ENCODE measurements at places on chromosomes 11 and 22.

- no peak for DNase-seq
Observed at GRCh38 chr11:44595964-44596381, 30.5 kb downstream of the CD82 start.

DNA sequence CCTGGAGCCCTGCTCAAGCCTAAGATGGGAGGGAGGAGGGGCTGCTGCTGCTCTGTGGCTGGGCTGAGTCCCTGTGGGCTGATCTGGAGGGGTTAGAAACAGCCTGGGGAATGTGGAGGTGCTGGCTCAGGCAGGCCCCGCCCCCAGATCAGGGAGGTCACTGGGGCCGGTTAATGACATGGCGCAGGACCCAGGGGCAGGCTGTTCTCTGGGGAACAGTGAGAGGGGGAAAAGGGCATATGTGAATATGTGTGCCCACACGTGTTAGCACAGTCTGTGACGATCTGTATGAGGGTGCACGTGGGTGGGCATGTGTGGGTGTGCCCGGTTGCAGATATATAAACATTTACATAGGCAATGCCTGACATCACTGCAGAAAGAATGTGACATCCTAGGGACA, 143.5 kb downstream of the MIAT start:
- DNase-seq: no peak

GRCh38 chr11:18726040-18726439, at the start of gene IGSF22:
Gene IGSF22 (minus strand): TSS chr11:18726188. CDS start chr11:18724236, 1,952 bp downstream.
- DNase-seq: no peak

DNA sequence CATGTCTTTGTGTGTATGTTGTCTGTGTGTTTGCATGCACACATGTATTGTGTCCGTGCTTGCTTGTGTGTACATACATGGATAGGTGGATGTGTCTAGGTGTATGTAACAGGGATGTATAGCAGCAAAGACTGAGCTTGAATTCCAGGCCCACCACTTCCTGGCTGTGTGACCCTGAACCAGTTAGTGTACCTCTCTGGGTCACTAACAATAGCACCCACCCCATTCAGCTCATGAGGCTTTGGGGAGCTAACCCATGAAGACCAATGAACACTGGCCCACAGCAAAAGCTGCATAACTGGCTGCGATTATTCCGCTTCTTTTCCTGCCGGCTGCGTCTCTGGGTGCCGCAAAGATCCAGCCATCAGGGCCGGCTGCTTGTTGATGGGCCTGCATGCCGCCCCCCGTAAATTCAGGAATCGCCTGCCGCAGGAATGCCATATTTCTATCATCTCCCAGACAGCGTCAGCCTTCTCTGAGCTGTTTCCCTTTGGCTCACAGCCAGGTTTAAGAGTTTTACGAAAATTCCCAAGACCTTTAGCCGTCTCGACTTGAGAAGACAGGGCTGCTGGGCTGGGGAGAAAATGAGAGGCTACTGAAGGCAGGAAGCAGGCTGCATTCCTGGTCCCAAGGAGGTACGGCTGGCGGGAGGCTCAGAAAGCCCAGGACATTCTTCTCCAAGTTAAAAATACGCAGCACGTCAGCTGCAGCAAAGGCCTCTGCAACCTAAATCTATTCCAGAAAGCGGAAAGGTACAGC, 224.6 kb downstream of the MN1 start:
- DNase-seq: no peak

Data from T-helper 22 cell (primary cell).